ENCODE measurements at places on chromosomes 5 and 9.

DNA sequence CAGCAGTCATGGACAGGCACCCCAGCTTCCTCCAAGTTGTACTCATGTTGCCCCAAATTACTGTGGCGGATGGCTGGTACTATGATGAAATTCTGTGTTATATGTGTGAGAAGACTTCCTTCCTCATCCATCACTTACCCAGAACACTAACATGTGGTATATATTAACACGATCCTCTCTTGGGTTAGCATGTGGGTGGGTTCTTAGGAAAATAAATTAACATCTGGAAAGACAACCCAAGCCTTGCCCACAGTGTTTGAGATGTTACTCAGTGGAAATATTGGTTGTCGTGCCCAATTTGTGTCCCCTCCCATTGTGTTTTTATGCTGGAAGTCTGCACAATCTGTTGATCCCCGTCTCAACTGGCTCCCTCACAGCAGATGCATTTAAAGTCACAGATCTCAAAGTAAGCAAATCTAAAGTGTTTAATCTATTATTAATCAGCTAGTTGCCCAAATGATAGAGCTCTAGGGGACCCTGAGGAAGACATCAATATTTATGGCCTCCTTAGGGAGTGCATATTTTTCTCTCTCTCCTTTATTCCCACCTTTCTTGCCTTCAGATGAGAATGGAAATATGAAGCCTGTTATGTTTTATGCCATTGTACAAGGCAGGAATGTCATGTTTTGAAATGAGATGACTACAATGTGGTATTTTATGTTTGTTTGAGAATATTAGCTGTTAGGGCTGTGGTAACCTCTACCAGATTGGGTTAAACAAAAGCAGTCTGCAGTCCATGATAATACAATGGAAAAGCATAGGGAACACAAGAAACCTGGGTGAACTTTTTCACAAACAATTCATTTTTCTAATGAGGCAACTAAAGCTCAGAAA is 93.9 kb downstream of the GRIA1 start:
- DNase-seq = no peak

DNA sequence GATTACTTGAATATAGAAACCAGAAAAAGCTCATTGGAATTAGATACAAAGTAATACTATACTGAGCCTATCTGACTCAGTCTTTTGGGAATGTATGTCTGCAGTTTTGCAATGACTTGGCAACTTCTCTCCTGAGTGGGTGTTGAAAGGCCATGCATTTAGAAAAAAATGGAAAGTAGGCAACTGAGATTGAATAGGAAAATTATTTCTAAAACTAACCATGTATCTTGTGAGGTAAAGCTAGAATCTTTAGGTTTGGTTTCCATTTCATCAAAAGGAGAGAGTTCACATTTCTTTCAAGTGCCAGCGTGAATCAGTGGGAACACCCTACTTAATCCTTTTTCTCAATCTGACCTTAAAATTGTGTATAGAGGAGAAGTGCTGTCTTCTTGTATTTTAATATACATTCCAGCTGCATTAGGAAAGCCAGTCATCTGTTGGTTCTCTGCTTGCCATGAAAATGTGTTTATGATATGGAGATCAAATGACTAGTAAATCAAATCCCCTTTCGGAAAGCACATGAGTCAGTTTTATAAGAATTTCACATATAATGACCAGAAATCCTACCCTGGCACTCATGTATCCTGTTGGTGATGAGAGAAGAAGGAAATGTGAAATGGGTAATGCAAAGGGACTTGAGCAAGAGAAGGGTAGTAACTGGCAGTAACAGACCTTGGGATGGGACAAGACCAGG is 30.4 kb downstream of the NFX1 start:
- DNase-seq = no peak

DNA sequence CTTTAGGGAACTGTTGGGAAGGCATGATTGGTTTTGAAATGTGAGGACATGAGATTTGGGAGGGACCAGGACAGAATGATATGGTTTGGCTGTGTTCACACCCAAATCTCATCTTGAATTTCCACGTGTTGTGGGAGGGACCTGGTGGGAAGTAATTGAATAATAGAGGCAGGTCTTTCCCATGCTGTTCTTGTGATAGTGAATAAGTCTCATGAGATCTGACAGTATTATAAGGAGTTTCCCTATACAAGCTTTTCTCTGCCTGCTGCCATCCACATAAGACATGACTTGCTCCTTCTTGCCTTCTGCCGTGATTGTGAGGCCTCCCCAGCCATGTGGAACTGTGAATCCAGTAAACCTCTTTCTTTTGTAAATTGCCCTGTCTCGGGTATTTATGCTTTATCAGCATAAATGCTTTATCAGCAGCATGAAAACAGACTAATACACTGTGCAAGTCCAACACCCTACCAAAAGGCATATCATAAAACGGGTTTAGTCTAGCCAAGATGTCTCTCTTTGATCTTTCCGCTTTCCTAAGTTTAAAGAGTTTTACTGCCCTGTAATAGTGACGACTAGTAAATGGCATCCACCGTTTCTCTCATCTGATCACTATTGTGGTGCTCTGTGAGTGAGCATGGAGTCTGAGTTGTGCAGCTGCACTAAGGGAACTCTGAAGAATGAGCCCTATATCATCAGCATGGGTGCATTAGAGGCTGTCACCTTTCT is 12.9 kb upstream of the ZNF782 start:
- no peak for DNase-seq

DNA sequence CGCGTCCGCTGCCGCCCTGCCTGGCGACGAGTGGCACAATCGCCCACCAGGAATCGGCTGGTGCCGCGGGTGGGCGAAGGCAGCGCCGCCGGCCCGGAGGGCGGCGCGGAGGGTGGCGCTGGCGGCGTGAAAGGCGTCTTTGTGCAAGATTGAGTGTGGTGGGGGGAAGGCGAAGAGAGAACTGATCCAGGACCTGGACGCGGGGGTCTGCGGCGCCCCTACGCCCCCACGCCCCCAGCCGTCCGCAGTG is 4.6 kb upstream of the RGMB start:
- DNase-seq = no peak

DNA sequence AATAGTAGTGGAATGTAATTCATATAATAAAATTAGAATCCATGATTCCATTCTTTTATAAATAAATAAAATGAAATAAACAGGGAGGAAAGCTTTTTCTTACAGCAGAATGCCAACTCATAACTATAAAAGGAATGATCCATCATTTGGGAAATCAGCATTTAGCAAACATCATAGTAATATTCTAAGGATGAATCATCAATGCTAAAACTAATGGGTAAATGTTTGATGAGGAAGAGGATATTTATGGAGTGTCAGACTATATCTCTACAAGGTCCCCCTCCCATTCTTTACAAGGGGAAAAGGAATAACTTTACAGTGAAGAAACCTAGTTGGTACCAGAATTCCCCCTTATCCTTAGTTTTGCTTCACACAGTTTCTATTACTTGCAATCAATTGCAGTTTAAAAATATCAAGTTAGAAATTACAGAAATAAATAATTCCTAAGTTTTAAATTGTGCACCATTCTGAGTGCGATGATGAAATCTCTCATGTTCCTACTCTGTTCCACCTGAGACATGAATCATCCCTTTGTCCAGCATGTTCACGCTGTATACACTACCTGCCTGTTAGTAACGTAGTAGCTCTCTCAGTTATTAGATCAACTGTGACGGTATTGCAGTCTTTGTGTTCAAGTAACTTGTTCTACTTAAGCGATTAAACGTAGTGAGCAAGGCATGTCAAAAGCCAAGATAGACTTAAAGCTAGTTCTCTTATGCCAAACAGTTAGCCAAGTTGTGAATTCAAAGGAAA is 14.2 kb upstream of the JAKMIP2 start:
- no peak for DNase-seq

- DNase-seq = no peak
Measured at GRCh38 chr5:17079562-17079961, 137.9 kb upstream of the BASP1 start.

DNA sequence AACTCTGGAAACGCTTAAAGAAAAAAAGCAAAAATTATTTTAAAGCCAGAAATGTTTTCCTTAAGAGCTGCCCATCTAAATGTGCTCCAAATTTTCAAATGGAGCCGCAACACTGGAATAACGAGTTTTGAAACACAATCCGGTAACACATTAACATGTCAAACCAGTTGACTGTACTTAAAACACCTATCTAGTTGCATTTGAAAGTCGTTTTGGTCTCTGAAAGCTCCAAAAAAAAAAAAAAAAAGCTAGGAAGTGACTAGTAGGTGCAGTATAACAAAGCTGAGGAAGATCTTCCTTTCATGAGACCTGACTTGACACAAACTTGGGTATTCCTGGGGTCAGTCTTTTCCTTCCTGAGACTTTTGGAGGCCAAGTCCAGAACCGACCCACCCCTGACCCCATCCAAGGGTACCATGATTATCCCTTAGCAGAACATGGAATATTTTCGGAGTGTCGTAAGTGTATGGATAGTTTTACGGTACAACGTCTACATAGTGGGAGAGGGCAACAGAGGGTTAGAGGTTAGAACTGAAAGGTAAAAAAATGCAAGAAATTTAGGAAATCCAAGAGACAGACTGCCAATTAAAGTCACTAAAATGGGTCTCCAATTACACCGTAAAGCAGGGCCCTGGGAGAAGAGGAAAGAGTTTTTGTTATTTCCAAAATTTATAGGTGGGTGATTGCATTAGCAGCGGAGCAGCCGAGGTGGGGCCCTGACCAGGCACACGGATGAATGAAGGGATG is 812 bp downstream of the CETN3 start:
- no peak for DNase-seq

DNA sequence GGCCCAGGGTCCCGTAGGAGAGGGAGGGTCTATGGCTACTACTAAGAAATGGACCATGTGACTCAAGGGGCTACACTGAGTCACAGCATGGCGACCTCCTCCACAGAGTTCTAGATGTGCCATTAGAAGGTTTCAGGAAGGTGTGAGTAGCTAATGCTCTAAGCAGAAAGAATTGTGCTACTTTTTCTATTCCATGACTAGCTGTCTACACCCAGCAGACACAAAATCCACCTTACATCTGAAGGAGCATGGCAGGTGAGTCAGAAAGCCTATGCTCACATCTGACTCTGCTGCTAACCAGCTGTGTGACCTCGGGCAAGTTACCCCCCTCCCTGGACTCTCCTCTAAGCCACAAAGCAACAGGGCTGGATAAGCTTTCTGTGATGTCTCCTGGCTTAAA is 14.4 kb upstream of the MEIKIN start:
- no peak for DNase-seq

DNA sequence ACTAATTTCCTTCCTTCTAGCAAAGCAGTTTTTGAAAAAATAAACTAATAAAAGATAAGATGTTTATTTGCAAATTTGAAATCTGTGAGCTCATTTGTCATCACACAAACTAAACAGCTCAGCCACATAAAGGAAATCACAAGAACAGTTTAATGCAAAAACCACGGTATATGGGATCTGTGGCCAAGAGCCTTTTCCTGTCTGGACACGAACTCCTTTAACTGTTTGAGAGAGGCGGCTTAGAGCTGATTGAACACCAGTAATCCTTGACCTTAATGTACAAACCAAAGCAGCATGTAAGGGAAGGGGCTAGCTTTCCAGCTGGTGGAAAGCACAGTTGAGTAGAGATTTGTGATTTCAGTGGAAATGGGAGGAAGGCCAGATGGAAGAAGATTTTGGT is 66.3 kb upstream of the SPINK5 start:
- DNase-seq = no peak

DNA sequence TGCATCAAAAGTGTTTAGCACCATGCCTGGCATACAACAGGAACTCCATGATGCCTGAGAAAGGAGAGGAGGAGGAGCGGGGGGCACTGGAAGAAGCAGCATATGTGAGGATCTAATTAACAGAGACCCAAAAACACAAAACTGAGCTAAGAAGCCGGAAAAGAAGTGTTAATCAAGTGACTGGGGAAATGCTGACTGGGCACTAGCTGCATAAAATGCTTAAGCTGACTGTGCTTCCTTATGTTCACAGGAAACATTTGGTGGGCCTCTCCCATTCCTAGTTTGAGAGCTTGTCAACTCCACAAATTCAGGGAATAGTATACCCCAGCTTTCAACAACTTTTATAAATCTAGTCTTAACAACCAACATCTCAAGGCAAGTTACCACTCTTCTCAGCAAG is 26.6 kb downstream of the DEPDC1B start:
- no peak for DNase-seq

DNA sequence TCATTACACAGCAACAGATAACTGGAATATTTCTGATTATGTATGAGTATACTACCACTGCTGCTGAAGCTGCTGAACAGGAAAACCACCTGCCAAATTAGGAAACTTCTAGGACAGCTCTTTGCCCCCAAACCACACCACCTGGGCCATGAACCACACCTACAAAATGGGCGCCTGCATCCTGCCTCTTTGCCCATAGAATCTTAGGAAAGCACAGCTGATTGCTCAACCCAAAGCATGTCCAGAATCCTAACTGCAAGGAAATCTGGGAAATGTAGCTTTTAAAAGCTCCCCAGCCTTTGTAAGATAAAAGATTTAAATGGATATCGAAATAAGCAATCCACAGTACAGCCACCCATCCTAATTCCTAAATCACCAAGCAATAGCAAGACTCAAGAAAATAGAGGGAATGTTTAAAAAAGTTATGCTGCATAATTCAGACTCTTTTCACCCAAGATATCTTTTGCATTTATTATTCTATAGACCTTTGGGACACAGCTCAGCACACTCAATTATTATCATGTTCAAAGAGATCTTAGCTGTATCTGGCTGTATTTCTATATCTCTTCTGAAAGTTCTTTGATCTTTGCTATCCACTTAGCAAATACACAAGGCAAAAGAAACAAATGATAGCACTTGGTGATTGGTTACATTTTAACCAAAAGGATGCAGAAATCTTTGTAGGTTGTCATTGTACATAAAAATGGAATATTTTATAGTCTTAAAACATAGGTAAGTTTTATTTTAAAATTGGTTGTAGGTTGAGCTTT is 6.8 kb upstream of the C9orf152 start:
- DNase-seq = no peak

DNA sequence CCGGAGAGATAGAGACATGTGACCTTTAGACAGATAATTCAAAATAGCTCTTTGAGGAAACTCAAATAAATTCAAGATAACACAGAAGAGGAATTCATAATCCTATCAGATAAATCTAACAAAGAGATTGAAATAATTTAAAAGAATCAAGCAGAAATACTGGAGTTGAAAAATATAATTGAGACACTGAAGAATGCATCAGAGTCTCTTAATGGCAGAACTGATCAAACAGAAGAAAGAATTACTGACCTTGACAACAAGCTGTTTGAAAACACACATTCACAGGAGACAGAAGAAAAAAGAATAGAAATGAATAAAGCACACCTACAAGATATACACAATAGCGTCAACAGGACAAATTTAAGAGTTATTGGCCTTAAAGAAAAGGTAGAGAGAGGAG is 40.4 kb upstream of the DEPDC1B start:
- no peak for DNase-seq

DNA sequence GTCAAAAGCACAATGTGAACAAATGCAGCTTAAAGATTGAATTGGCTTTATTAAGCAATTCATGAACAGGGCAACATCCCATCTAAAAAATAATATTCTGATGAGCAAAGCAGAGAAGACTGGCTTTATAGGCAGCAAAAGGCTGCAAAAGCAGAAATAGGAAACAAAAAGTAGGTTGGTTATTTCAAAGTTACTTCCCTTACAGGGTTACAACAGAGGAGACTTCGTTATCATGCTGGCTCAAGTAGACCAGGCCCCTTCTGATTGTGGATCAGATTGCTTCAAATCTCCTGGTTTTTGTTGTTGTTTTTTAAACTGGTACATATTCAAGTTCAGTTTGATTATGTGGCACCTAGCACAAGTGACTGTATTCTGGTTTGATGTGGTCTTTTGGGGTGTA is 73.1 kb downstream of the MAN2A1 start:
- no peak for DNase-seq

- DNase-seq = no peak
Measured at GRCh38 chr5:171129308-171129707, 179.7 kb upstream of the TLX3 start.

- DNase-seq = no peak
Measured at GRCh38 chr9:114281473-114282103, 41.3 kb upstream of the ORM1 start.

Data from activated naive CD4-positive, alpha-beta T cell (primary cell).